Hippocampal formation (tissue), 2 donors: ENCODE measurements at places on chromosomes 11 and 22.
A peak's percentile ranks its signal among the peaks of the same experiment; 100 is the strongest.

DNA sequence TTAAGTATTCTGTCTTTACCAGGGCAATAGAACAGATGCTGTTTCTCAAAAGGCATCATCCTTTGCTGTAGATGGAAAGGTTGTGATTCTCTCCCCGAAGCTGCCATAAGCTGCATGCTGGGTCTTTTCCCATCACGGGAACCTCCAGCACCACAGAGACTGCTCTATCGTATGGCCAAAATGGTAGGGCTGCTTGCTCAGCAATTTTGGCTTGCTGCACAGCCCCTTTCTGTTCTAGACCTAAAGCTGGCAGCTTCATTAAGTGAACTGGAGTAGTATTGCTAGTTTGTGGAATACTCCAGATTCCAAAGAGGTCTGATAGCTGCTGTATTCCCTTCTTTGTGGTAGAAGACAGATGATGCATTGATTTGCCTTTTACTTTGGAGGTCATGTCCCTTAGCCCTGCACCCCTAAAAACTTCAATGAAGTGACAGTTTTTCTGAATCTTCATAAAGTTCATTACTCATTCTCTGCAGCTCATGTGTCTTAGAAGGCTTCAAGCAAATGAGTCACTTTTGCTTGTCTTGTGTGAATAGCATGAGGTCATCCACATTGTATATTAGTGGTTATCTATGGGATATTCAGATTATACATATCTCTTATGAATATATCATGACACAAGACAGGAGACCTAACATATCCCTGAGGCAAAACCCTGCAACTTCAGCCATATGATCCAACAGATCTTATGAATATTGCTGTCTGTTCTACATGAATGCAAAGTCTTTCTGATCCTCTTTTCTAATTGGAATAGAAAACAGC lies 245.3 kb downstream of the FAM76B start:
- no peak for DNase-seq

- no peak for DNase-seq
These were observed 79.7 kb downstream of the PPFIBP2 start for GRCh38 chr11:7593481-7593880.

- DNase-seq: no peak
These were observed 139.9 kb downstream of the PARVA start for GRCh38 chr11:12517306-12517705.

DNA sequence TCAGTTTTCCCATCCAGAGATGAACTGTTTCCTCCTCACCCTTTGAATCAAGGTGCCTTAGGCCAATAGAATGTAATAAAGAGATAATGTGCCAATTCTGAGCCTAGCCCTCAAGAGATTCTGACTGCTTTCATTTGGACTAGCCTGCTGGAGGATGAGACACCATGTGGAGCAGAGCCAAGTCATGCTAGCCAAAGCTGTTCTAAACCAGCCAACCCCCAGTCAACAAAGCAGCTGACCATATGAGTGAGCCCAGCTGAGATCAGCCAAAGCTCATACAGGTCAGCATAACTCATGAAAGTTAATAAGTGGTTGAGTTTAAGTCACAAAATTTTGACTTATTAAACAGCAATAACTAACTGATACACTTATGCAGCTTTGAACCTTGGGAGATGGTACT lies 66.7 kb upstream of the DBX1 start:
- no peak for DNase-seq

- DNase-seq: no peak
These were observed 23.9 kb upstream of the ZC3H12C start for GRCh38 chr11:110069158-110069737.

DNA sequence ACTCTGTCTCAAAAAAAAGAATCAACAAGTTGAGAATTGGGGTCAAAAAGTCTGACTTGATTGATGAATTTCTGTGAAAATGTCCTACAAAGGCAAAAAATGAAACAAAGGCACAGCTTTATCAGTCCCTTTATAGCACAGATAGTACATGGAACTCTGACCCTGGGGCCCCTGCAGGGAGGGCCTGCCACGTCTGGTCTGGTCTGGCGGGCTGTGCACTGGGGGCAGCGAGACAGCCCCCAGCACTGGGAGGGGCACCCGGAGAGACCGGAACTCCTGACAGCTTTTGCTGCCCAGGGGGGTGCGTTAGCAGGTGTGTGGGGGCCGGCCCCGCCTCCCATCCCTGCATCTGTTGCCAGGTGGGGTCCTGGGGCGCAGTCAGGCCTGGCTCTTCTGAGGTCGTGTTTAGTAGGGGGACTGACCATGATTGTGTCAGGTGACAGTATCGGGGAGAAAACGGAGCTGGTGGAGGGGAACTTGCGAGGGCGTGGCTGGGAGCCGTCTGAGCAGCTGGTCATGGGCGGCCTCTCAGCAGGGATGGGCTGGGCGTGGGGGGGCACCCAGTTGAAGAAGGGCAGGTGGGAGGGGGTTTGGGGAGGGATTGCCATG lies 51.7 kb downstream of the GRAMD4 start:
- DNase-seq: no peak

DNA sequence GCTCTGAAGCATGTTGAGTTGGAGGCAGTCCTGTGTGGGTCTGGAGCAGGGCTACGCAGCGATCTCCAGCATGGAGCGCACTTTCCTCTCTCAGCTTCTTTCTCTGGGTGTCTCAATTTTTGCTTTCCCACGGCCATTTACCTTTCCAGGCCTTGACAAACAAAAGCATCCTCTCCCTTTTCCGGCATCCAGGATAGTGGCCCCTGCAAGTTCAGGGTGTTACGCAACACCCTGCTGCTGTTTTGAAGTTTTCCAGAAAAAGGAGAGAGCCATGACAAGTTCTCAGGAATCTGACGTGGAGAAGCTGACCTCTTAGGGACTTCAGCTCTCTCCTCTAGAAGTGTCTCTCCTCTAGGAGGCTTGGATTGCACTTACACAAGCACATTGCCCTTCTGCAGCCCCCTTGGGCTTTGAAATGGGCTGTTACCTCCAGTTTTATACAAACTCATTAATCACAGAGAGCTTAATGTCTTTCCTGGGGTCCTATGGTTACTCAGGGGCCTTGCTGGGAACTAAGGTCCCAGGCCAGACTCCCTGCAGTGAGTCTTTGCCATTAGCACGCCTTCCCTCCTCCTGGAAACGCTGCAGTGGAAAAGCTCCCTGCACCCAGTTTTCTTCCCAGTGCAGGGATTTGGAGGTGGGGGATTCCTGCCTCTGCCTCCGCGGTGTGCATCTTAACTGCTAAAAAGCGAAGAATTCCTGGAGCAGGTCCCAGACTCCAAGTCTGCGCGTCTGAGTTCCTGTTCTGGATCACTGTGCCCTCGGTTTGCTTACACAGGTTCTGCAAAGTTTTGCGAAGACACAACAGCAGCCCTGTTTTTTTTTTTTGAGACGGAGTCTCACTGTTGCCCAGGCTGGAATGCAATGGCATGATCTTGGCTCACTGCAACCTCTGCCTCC lies 80.4 kb downstream of the BARX2 start:
- DNase-seq: no peak

DNA sequence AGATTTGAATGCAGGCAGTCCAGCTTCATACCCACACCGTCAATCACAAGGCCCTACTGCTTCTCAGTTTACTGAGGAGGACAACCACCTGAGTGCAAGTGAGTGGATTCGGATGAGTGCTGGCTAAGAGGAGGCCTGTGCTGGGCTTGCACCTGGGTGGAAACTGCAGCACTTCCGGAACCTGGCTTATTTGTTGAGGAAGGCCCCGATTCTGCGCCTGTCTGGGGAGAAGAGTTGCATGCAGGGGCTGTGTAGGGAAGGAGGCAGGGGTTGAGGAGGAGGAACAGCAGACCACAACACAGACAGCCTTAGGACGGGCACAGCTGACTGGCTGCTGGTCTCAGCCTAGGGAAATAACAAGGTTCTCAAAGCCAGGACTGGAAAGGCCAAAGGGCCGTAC lies 20.8 kb downstream of the ABTB2 start:
- no peak for DNase-seq

DNA sequence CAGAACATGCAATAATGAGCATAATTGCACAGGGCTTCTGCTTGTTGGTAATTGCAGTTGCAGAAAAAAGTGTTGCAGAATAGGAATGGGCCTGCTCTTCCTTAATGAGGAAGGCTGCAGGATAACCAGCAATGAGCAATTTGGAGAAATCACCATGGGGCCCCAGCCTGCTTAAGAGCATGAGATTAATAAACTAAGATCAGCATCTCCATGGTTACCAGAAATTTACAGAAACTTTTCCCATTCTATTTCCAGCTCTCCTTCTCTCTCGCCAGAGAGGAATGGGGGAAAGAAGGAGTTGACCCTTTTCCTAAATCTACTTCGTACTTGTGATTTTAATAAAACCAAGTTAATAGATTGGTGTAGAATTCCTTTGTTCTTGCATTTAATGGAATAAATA lies 80.9 kb upstream of the CSNK2A3 start:
- no peak for DNase-seq

GRCh38 chr11:14041040-14041439 lies 78.5 kb downstream of the SPON1 start:
- DNase-seq: no peak

DNA sequence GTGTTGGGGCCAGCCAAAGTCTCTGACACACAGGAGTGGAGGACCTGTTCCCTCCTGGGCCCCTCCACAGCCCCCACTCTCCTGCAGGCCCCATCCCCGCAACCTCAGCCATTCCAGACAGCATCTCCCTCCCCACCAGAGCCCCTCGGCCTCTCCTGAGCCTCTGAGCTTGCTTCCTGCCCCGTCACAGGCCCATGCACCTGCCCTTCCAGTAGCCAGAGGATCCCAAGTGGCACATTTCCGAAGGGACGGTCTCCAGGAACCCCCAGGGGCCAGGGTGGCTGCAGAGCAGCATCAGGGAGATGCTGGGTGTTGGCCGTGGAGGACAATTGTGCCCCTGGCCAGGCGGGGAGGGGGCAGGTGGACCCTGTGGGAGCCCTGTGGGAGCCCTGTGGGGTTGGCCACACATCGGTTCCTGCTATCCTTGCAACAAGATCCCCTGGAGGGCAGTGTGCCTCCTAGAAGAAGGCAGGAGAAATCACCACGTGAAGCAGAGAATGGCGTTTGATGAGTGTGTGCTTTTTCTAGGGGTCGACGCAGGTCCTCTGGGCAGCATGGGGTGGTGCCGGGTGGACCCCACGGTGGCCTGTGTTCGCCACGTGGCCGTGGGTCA lies 45.3 kb upstream of the PPARA start:
- DNase-seq: no peak

GRCh38 chr22:32646476-32646875 lies 155.0 kb upstream of the TIMP3 start:
- no peak for DNase-seq

DNA sequence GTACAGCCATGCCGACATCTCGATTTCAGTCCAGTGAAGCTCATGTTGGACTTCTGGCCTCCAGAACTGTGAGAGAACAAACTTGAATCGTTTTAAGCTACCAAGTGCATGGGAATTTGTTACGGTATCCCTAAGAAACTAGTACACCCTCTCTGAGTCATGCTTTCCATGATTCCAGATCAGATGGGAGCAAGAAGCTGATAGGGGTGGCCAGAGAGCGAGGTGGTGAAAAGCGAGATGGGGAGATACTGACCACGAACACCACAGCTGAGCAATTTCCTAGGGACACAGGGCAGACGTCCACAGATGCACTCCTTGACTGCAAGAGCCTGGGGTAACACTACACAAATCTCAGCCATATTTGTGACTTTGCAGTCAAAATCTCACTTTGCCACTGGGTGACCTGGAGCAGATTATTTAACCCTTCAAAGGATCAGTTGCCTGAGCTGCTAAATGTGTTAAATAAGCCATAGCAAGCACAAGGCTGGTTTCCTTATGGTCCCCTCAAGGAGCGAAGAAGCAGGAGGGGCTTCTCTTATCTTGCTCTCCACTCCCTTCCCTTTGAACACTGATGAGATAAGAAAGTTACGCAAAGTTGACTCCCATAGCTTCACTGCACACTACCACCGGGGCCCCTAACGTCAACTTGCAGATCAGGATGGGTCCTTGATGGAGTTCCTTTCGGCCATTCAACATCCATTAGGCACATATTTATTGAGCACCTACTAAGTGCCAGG lies 22.6 kb upstream of the RCN1 start:
- DNase-seq: no peak

DNA sequence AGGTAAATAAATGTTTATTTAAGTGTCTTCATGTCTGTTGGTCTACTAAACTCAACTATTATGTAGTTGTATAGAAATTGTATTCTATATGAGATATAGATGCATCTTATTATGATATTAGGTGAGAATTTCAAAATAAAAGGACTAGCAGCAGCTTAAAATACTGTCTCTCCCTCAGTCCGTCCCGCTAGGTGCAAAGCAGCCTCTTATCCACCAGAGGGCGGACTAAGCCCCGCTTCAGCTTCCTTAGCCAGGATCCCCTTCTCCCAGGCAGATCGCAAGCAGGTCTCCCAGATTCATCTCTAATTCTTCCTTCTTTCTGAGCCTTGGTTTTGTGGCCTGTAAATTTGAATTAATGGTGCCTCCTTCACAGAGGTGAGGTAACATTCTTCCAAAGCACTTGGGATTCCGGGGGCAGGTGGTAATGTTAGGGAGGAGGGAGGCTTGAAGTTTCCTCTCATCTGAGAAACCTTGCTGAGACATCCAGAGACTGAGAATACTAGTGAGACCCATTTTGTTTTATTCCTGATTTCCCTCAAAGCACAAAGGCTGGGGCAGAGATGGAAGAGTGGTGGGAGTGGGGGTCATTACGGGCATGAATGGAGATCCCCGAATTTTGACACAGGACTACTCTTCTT lies 13.5 kb upstream of the INSC start:
- DNase-seq: peak; percentile 46

GRCh38 chr11:32184723-32185376 lies 94.0 kb downstream of the RCN1 start:
- DNase-seq: no peak

GRCh38 chr11:128579798-128580504 lies 7.4 kb downstream of the ETS1 start:
- no peak for DNase-seq

DNA sequence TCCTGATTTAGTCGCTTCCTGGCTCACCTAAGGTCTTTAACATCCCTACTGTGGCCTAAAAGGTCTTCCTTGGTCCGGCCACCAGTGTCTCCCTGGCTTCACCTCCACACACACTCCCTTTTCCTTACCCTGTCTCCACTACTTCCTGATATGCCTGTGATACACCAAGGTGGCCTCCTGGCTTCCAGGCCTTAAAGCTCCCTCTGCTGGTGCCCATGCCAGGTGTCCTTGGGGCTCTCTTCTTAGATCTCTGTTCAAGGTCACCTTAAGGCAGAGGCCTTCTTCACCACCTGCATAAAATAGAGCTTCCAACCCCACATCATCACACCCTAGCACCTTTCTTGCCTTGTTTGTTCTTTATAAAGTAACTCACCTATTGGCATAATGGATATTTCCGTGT lies 787.7 kb downstream of the NTM start:
- no peak for DNase-seq

DNA sequence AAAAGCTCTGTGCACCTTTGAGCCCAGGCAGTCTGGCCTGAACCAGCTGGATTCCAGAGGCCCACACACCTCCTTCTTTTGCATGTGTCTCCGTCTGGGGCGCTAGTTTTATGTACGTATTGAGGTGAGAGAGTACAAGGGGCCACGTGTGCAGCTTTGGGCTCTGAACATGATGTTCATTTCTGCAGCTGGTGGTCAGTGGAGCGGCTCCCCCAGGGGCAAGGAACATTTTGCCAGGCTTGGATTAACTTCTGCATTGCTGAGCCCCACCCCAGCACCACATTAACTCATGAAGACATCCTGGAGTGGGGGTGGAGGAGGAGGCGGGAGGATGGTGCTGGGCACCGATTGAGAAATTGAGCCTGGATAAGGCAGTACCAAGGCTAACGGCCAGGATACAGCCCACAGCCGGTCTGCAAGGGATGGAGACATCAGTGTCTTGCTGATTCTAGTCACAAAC lies 13.8 kb downstream of the USP2 start:
- no peak for DNase-seq
